ENCODE measurements at places on chromosomes 12 and 14.
A peak's percentile ranks its signal among the peaks of the same experiment; 100 is the strongest.

- peak; percentile 84 for DNase-seq
These were observed 16.3 kb upstream of the RFLNA start for GRCh38 chr12:124278389-124279101.

DNA sequence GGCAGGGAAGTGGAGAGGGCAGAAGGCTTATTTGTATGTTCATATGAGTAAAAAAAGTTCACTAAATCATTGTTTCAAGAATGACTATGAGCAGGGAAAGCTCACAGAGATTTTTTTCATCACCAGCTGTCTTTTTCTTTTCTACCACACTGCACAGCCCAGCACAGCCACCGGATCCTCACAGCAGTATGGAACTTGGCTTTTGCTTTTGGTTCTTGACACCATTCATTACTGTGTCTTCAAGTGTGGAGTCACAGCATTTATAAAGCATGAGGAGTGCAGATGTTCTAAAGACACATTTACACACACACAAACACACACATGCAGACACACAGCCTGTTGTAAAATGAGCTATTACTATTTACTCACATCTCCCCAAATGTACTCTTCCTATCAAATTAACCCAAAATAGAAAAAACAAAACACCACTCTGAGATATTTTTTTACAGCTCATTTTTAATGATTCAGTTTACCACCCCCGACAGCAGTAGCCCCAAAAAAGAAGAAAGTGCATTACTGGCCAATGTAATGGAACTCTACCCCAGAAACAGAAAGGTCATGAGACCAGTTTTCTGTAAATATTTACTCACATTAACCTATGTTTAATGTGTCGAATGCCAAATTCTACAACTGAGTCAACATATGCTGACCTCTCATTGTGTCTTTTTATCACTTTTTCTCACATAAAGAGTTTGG, 60.5 kb downstream of the BTG1 start:
- no peak for DNase-seq

- DNase-seq: no peak
These were observed 37.1 kb upstream of the PLEK2 start for GRCh38 chr14:67449096-67449495.

DNA sequence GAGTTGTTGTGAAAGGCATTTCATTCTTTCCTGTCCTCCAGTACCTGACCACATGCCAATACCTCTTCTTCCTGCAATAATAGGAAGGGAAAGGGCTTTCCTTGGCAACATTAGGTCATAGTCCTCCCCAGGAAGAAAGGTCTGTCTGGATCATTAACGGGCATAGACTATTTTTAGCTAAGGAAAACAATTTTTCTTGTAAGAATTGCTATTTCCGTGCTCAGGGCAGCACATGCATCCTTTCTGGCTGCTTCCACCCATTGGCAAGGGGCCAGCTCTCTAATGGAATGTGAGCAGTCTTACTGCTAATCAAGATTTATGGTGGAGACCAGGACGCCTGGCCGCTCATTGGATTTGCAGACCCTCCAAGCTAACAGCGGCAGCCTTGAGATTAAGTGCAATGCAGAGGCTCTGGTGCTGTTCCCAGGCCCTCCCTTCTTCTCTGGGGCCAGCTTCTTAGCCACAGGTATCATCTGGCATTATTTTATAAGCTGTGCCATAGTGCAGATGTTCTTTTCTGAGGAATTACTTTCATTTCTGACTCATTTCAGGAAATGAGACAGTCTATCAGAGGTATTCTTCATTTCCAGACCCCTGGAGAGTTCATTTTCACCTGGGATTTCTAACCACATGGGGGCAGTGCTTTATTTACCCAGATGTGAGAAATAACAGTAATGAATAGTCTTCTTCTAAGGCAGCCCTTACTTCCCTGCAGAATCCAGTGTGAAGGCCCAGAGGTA, 52.9 kb downstream of the ANO6 start:
- peak; percentile 84 for DNase-seq

- DNase-seq: no peak
These were observed 46.4 kb downstream of the EMP1 start for GRCh38 chr12:13242936-13243335.

- DNase-seq: no peak
These were observed 742.0 kb downstream of the GALC start for GRCh38 chr14:87251011-87251410.

DNA sequence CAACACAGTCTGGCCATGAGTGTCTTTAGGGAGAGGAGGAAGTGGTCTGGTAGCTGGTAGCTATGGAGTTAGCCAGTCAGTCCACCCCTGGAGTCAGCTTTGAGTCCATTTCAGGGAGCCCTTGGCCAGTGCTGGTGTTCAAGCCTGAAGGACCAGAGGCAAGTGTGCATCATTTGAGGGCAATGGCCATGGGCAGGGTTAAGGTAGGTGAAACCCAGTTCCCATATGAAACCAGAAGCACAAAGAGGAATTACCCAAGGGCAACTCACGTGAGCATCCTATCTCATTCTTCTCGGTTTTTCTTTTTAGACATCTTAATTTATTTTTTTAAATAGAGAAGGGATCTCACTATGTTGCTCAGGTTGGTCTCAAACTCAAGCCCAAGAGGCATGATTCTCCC, 61.3 kb upstream of the ACTN1 start:
- DNase-seq: no peak

DNA sequence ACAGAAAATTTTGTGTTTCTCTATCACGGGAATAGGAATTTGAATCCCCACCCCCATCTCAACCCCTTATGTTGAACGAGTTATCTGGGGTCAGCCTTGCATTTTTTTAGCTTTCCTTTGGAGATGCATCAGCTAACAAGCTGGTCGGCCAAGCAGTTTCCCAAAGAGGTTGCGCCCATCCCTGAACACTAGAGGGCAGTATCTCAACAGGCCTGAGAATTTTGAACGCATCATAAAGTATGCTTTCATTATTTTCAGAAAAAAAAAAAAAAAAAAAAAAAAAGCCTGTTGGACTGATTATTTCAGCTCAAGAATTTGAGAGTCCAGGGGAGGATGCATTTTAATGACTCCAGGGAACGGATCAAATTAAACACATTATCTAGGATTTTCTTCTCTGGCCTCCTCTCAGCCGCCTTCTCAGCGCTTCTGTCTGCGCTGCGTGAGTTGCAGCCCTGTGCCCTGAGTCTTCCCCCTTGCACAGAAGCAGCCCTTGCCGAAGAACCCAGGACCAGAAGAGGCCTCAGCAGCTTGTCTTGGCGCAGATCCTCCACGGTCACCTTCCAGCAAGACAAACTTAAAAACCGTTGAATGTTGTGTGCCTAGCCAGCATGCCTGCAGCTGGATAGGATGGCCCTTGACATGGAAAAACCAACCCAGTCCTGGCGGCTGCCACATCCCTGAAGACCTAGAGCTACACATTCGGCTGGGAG, 76.6 kb upstream of the GZMB start:
- peak; percentile 63 for DNase-seq

DNA sequence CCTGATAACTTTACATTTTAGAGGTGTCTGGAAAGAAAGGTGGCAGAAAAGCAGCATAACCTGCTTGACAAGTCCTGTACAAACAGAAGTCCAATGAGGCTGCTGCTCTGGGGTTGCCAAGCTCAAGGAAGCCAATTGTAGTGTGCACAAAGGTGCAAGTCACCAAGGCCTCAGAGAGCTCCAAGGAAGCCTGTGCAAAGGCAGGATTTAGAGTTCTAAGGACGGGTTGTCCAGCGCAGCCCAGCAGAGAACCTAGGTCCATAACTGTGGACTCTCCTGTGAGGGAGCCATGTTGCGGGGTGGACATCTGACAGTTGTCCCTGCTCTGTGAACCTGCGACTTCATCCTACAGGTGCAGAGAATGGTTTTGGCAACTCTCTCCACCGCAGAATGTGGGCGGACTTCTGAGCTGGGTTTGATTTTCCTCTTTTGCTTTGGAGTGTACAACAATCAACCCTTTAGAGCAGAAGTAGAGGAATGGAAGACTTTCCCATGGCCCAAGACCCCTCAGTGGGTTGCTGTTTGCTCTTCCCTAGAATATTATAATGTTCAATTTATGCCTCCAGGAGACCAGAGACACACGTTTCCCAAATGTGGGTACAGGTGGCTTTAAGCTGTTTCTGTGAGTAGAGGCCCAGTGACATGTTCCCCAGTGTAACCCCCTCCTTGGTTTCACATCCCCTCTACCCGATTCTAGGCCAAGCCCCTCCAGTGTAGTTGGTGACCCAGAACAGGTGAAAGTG, 81.0 kb downstream of the ETV6 start:
- no peak for DNase-seq

GRCh38 chr14:74793506-74794155, 30.5 kb downstream of the YLPM1 start:
- no peak for DNase-seq

- DNase-seq: no peak
These were observed 77.2 kb downstream of the PTPRR start for GRCh38 chr12:70843363-70843762.

GRCh38 chr12:14678547-14679150, 17.8 kb downstream of the GUCY2C start:
- DNase-seq: no peak

- DNase-seq: no peak
These were observed 15.4 kb upstream of the SLC6A13 start for GRCh38 chr12:278046-278445.

GRCh38 chr14:99937475-99938244, 127.6 kb upstream of the EVL start:
- DNase-seq: no peak

GRCh38 chr12:86601550-86602308, 345.5 kb upstream of the MGAT4C start:
- DNase-seq: no peak

GRCh38 chr12:33296529-33296928, 143.1 kb downstream of the SYT10 start:
- no peak for DNase-seq
